Cardiac muscle cell (in vitro differentiated cells and primary cell): ENCODE measurements at places on chromosomes 16 and 17. TPM values are rescaled to one million over a fixed set of nuclear protein-coding genes. Genes with fewer than 3 reads are reported as not detected.

DNA sequence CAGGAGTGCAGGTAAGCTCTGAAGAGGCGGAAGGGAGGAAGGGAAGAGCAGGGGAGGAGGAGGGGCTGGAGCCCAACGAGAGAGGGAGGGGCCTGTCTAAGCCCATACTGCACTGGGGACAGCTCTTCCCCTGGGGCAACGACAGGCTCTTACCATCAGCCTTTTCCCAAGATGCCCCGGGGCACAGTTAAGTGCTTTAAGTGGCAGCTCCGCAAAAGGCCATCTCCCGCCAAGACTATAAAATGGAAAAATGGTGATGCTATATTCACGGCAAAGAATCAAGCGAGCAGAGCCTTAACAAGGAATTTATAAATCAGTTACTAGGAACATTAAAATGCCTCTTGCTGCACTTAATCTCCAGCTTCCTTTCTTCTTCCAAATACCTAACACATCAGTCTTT, 110.2 kb upstream of the NLRP1 start:
- H3K36me3 ChIP-seq: no peaks in the 10 kb centered on the region
- no peaks in the 10 kb centered on the region for H3K27me3 ChIP-seq
- DNase-seq: no peak
- peaks cover 10% of the 10 kb centered on the region for H3K4me1 ChIP-seq
- H3K27ac ChIP-seq: no peak overlapping the region

DNA sequence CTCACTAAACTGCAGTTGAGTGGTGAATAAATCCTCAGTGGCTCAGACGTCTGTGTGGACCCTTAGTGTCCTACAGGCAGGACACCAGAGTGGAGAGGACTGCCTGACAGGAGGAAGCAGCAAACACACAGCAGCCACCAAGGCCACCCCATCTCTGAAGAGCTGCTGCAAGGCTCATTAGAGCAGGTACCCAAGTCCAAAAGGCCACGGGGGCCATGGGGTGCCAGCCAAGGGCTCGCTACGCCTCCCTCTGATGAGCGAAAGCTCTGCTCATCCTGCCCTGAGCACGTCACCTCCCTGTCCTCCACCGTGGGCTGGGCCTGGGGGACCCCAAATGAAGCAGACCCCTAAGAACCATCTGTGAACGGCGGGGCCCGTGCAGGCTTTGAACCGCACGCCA, 70.1 kb upstream of the DOC2B start:
- no peaks in the 10 kb centered on the region for H3K27me3 ChIP-seq
- no peaks in the 10 kb centered on the region for H3K4me1 ChIP-seq
- no peak overlapping the region for H3K27ac ChIP-seq
- no peak overlapping the region for H3K4me3 ChIP-seq

KRT27 gene
- not detected in 2 replicates for total RNA-seq

DNA sequence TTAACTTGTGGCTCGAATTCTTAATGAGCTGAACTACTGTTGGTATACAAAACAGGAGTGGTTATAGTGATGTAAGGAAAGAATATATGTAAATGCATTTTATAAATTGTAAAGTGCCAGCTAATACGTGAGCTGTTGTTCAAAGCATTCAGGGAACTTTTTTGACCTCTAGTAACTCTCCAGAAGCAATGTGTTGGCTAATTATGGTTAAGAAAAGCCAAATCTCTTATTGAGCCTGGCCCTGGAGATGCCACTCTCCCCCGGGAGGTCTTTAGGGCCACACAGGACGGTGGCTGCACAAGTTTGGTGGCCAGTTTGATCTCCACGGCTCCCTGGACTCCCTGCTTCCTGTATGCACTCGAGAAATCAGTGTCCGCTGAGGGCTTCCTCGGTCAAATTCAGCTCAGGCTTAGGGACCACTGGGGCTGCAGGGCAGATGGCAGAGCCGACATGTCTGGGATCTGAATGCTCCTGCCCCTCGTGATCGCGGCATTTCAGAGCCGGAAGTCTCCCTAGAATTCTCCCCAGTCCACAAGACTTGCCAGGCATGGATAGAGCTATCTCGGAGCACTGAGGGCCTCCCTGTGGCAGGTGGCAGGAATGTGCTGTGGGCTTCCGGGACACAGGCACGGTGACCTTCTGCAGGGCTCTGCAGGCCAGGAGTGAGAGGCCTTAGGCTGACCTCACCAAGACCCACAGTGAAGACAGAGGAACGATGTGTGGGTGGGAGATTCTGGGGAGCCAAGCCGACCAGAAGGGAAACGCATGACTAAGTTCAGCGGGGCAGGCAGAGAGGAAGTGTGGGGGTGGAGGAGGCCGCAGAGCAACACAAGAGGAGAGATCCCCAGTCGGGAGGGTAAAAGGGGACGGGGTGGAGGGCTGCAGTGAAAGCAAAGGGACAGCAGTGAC, 18.6 kb upstream of the PITPNM3 start:
- no peak overlapping the region for H3K4me3 ChIP-seq
- peaks cover 5% of the 10 kb centered on the region for H3K4me1 ChIP-seq
- H3K27me3 ChIP-seq: no peaks in the 10 kb centered on the region
- H3K36me3 ChIP-seq: peaks cover 6% of the 10 kb centered on the region
- peak; percentile 76 for DNase-seq

DNA sequence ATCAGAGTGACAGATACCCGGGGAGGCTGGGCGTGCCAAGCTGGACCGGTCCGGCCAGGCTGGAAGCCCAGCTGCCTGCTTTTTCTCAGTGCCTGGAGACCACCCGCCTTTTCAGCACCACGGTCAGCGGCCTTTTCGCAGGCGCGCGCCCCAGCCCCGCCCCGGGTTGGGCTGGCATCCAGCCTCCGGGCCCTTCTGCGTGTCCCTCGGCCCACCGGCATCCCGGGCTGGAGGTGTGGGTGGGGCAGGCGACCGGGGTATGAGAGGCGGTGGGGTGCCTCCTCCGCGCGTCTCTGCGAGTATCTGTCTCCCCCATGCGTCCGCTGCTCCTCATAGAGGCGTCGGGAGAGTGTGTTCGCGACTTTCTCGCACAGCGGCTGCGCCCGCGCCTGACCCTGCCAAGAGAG, 102.5 kb downstream of the MRM1 start:
- no peaks in the 10 kb centered on the region for H3K4me1 ChIP-seq
- peaks cover 53% of the 10 kb centered on the region for H3K27me3 ChIP-seq
- no peak overlapping the region for H3K4me3 ChIP-seq
- no peaks in the 10 kb centered on the region for H3K36me3 ChIP-seq
- peak; percentile 55 for DNase-seq
- no peak overlapping the region for H3K27ac ChIP-seq

DNA sequence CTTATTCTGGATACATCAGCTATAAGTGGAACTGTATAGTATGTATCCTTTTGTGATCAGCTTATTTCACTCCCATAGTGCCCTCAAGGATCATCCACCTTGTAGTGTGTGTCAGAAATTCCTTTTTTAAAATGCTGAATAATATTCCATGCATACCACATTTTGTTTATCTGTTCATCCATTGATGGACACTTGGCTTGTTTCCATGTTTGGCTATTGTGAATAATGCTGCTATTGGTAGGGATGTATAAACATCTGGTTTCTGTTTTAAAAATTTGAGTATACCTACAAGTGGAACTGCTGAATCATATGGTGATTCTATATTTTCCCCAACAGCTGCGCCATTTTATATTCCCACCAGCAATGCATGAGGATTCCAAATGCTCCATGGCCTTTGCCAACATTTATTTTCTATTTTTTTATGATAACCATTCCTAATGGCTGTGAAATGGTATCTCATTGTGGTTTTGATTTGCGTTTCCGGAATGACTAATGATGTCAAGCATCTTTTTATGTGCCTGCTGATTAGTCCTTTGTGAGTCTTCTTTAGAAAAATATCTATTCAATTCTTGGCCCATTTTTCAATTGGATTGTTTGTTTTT, 11.6 kb downstream of the RCVRN start:
- no peaks in the 10 kb centered on the region for H3K4me1 ChIP-seq
- DNase-seq: peak; percentile 82
- H3K27ac ChIP-seq: no peak overlapping the region

- DNase-seq: no peak
- H3K4me1 ChIP-seq: no peaks in the 10 kb centered on the region
- no peaks in the 10 kb centered on the region for H3K27me3 ChIP-seq
- H3K36me3 ChIP-seq: peaks cover 31% of the 10 kb centered on the region
Observed at GRCh38 chr16:74893541-74893940, 91.4 kb downstream of the WDR59 start.

DNA sequence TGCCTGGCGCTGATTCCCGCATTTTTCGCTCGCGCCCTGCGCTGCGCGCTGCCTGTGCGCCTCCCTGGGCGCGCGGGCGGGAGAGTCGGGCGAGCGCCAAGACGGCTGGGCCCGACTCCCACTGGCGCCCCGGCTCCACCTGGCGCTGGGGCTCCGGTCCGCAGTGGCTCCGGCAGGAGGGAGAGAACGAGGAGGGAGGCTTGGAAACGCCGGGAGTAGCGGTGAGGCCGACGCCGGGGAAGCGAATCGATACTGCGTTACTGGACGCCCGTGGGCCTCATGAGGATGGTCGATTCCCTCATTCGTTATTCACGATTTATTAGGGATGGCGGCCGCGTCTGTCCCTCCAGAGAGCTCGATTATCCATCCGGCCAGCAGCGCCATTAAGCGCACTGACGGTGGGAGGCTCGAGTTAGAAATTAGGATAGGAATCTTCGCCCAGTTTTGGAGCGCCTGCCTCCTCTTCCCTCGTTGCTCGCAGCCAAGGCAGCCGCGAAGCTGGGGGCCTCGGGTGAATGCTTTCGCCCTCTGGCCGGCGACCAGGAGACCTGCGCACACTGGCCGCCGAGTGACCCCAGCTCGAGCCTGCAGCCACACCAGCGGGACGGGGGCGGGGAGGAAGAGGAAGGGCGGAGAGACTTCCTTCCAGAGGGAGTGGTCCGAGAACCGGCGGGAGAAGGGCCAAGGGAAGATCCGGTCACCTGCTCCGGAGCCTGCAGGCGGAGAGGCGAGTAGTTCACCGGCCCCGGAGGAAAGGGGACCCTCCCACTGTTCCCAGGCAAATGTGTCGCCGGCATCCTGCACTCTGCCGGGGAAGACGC, 1.3 kb upstream of the PCGF2 start:
- H3K36me3 ChIP-seq: no peaks in the 10 kb centered on the region
- peak; percentile 83 for DNase-seq
- H3K27ac ChIP-seq: peak overlapping the region; percentile 59
- no peaks in the 10 kb centered on the region for H3K27me3 ChIP-seq
- H3K4me3 ChIP-seq: peak overlapping the region; percentile 97

SAP30BP gene
- total RNA-seq: 40.1 and 50.8 TPM in 2 replicates

DNA sequence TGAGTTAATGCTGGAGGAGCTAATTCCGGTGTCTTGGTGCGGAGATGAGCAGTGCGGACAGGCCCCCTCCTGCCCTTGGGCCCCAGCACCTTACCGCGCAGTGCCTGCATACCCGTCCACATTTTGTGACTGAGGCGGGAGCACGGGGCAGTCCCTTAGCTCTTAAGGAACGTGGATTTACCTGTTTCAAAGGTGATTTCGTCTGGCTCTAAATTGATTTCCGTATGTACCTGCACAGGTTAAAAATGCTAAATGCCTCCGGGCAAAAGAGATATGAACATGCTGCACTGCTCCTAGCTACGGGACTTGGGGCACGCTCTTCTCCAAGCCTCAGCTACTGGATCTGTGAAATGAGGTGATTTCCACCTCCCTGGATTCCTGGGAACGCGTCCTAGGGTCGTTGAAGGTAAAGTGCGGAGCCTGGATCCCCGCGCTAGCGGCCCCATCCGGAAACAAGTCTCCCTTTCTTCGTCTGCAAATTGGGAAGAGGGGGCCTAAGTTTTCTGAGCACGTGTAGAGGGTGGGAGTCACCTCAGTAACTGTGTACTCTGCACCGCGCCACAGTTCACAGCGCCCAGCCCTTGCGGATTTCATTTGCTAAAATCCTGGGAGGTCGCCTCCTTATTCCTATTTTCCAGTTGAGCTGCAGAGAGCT, 669 bp upstream of the CRISPLD2 start:
- no peak for DNase-seq
- no peaks in the 10 kb centered on the region for H3K36me3 ChIP-seq
- no peak overlapping the region for H3K27ac ChIP-seq
- H3K4me1 ChIP-seq: no peaks in the 10 kb centered on the region
- H3K4me3 ChIP-seq: no peak overlapping the region

LPO gene
- not detected in 2 replicates for total RNA-seq

DNA sequence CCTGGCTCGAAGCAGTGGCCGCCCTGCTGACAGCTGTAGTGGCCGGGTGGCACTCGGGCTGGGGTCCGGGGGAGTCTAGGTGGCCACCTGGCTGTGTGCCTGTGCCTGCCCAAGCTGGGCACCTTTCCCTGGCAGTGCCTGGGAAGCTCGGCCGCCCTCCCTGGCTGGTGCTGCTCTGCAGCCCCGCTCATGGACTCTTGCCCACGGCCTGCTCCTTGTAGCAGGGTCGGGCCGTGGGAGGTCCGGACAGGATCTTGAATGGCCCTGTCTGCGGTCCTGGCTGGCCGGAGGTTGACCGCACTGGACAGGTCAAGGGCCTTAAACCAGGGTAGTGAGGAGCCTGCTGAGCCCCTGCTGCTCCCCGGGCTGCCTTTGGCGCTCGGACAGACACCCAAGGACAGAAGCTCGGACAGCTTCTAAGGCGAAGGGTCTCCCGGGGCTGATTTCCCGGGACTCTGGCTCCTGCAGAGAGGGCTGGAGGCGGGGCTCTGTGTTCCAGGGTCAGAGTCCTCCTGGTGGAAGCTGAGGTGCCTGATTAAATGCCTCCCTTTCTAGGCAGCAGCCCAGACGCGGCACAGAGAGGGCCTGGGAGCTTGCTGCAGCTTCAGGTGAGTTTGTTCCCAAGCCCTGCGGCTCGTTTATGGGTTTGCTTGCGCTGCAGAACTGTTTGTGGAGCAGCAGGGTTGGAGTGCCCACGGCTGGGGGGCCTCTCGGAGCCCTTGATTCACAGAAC, 6.0 kb downstream of the CAPN15 start:
- DNase-seq: peak; percentile 51
- no peaks in the 10 kb centered on the region for H3K36me3 ChIP-seq
- no peak overlapping the region for H3K4me3 ChIP-seq
- no peaks in the 10 kb centered on the region for H3K27me3 ChIP-seq

DNA sequence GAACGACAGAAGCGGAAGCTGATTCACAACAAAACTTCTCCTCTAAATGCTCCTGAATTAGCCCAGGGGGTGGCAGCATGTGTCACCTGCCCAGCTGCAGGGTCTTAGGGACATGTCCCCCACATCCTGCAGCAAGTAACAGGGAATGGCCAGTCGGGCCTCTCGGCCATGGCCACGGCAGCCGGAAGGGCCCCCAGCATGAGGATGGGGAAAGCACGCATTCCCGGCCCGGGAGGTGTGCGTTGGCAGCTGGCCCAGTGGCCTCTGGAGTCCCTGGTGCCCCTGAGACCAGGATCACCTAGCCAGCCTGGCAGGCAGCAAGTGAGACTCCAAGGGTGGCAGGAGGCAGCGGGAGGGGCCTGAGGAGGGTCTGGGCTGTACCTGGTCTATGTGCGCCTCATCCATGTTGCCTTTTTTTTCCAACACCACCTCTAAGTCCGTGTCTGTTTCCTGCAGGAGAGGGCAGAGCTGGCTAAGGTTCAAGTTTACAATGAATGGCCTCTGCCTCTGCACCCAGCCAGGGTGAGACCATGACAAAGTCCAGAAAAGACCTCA, 7.0 kb downstream of the KNOP1 start:
- no peak overlapping the region for H3K4me3 ChIP-seq
- peaks cover 11% of the 10 kb centered on the region for H3K36me3 ChIP-seq
- no peaks in the 10 kb centered on the region for H3K4me1 ChIP-seq
- no peak overlapping the region for H3K27ac ChIP-seq

DRG2 gene
- total RNA-seq: 48.1 and 49.5 TPM in 2 replicates

GRCh38 chr17:50658616-50659015, 23.9 kb downstream of the ABCC3 start:
- peaks cover 8% of the 10 kb centered on the region for H3K4me1 ChIP-seq
- H3K36me3 ChIP-seq: no peaks in the 10 kb centered on the region
- no peak overlapping the region for H3K4me3 ChIP-seq
- H3K27me3 ChIP-seq: no peaks in the 10 kb centered on the region
- DNase-seq: no peak
- no peak overlapping the region for H3K27ac ChIP-seq

RND2 gene
- 18.5 and 18.8 TPM in 2 replicates for total RNA-seq
